Smooth muscle cell of bladder (primary cell): ENCODE measurements at places on chromosomes 4 and X. TPM values are rescaled to one million over a fixed set of nuclear protein-coding genes. Genes with fewer than 3 reads are reported as not detected.

The TAF7L gene
- 0.37 and 0.43 TPM in 2 replicates for total RNA-seq

The LRP2BP gene
- 0.28 and 0.55 TPM in 2 replicates for total RNA-seq

The SERPINA7 gene
- not detected in 2 replicates for total RNA-seq

The COL4A5 gene
- 35.2 and 102 TPM in 2 replicates for total RNA-seq

The RASL11B gene
- 0.28 and 1.1 TPM in 2 replicates for total RNA-seq

The SLC10A4 gene
- 0.09 TPM in 1 of 2 replicates, not detected in the other for total RNA-seq

The GYG2 gene
- total RNA-seq, result 11.4 and 13.5 TPM in 2 replicates

The PNMA6F gene
- total RNA-seq, result not detected in 2 replicates

The SPANXD gene
- total RNA-seq, result not detected in 2 replicates

The PLP1 gene
- under 0.01 and 0.18 TPM in 2 replicates for total RNA-seq

The ODAPH gene
- not detected in 2 replicates for total RNA-seq

The IGFBP7 gene
- total RNA-seq, result 255 and 405 TPM in 2 replicates

The GRIA3 gene
- 2.0 and 8.1 TPM in 2 replicates for total RNA-seq

The C4orf51 gene
- total RNA-seq, result not detected in 2 replicates

The ASB12 gene
- not detected in 2 replicates for total RNA-seq

The CLDN34 gene
- not detected in 2 replicates for total RNA-seq

The NUP54 gene
- total RNA-seq, result 44.4 and 57.5 TPM in 2 replicates

The REPS2 gene
- total RNA-seq, result 0.09 and 0.14 TPM in 2 replicates

The TEX13D gene
- total RNA-seq, result not detected in 2 replicates

The STAG2 gene
- total RNA-seq, result 88.3 and 106 TPM in 2 replicates

The TMSB4X gene
- 10,963 and 11,105 TPM in 2 replicates for total RNA-seq

The ZFP42 gene
- 0.09 and 0.14 TPM in 2 replicates for total RNA-seq

The CXCL10 gene
- total RNA-seq, result 0.09 and 0.28 TPM in 2 replicates

The TRO gene
- total RNA-seq, result 7.7 and 14.0 TPM in 2 replicates

The CXXC4 gene
- total RNA-seq, result under 0.01 and 0.09 TPM in 2 replicates

The UGT2B15 gene
- total RNA-seq, result not detected in 2 replicates

The MSANTD1 gene
- 0.14 and 0.74 TPM in 2 replicates for total RNA-seq

The MAGEA8 gene
- total RNA-seq, result not detected in 2 replicates

The GAGE12H gene
- not detected in 2 replicates for total RNA-seq

The FAM47A gene
- not detected in 2 replicates for total RNA-seq

The MSX1 gene
- 6.4 and 7.8 TPM in 2 replicates for total RNA-seq

The CT47B1 gene
- not detected in 2 replicates for total RNA-seq

The ZGRF1 gene
- total RNA-seq, result 3.6 and 4.8 TPM in 2 replicates

The SMIM10 gene
- 6.4 and 7.8 TPM in 2 replicates for total RNA-seq

The GPC3 gene
- 1.9 and 2.6 TPM in 2 replicates for total RNA-seq

The RAB39B gene
- 0.83 and 0.85 TPM in 2 replicates for total RNA-seq

The AR gene
- 3.5 and 3.8 TPM in 2 replicates for total RNA-seq

The CABS1 gene
- total RNA-seq, result not detected in 2 replicates

The COX7B2 gene
- total RNA-seq, result not detected in 2 replicates

The BMP3 gene
- total RNA-seq, result under 0.01 and 0.09 TPM in 2 replicates

The HNRNPH2 gene
- total RNA-seq, result 87.5 and 102 TPM in 2 replicates

The PLAC8 gene
- total RNA-seq, result under 0.01 and 0.28 TPM in 2 replicates

The PABPC1L2B gene
- total RNA-seq, result not detected in 2 replicates

The SPATA4 gene
- total RNA-seq, result 0.28 TPM in 2 replicates

The DUSP9 gene
- total RNA-seq, result not detected in 2 replicates

The UCP1 gene
- total RNA-seq, result not detected in 2 replicates

The DIPK2B gene
- total RNA-seq, result 0.18 TPM in 1 of 2 replicates, not detected in the other

The TBC1D1 gene
- total RNA-seq, result 44.1 and 50.4 TPM in 2 replicates

The ARHGAP4 gene
- 1.1 and 1.3 TPM in 2 replicates for total RNA-seq

The ARX gene
- not detected in 2 replicates for total RNA-seq

The STATH gene
- 0.14 TPM in 1 of 2 replicates, not detected in the other for total RNA-seq

The PAGE1 gene
- total RNA-seq, result not detected in 2 replicates

The AFM gene
- not detected in 2 replicates for total RNA-seq

The PDZD4 gene
- total RNA-seq, result 0.14 and 0.18 TPM in 2 replicates
